D721Med (cell line): ENCODE measurements at places on chromosomes 7 and 10.

GRCh38 chr7:1703441-1703840 lies 33.4 kb downstream of the ELFN1 start:
- no peak for DNase-seq

GRCh38 chr10:114304571-114305421 lies 65.7 kb downstream of the VWA2 start:
- DNase-seq = no peak

DNA sequence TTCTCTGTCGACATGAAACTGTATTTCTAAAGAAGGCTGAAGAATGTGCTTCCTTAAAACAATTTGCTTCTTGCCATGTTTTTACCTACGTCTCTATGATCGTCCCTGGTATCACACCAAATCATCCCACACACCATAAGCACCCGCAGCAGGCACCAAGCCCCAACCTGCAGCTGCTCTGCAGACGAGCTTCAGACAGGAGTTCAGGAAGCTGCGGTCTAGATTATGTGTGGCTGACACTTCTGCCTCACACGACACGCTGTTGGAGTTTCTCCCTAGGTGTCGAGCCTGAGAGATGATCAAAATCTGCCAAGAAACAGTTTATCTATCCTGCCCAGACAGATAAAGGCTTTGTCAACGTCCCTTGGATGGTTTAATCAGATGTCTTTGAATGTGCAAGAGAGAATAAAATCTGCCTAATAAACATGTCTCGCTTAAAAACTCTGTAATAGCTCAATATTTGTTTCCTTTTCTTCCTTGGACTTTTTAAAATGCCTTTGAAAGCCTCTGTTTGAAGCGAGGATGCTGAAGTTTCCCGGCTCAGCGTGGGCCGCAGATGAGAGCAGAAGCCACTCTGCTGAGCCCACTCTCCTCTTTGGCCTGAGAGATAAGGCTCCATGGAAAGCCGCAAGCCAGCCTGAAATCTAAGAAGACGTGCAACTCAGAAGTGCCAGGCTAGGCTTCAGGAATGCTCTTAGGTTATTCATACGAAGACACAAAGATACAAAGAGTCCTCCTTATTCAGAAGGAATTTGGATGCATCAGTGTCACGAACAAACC lies 158.3 kb upstream of the PFKP start:
- DNase-seq = no peak

DNA sequence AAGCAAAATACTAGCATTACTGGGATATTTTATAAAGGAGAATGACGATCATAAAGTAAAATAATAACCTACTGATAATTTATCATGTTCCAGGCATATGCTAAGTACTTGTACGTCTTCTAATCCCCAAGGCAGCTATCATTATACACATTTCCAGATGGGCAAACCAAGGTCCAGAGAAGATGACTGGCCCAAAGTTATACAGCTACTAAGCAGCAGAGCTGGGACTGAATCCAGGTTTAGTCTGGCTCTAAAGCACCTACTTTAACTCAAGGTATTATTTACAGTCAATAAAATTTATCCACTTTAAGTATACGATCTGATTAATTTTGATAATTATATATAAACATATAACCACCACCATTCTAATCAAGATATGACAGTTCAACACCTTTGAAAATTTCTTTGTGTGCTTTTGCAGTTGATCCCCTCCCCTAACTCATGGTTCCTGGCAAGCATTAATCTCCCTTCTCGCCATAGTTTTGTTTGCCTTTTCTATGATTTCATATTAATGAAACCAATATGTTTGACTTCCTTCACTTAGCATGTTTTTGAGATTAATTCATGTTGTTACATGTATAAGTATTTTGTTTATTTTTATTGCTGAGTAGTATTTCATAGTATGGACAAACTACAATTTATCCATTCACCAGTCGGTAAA lies 126.7 kb downstream of the CPEB3 start:
- no peak for DNase-seq

DNA sequence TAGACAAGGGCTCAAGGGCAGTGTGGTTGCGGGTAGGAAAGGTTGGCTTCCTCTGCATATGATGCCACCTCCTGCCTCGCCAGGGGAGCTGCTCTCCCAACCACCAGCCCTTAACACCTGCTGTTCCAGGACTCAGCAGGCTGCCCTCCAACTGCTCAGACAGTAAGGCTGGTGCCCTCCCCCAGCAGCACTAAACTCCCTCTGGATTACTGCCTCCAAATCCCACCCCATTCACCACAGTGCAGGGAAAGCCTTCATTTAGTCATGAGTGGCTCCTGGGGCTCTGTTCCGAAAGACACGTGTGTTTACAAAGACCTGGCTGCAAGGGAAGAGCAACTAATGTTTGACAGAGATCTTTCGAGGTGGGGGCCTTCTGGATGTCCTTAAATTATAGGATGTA lies 437.2 kb upstream of the MKI67 start:
- no peak for DNase-seq
